Cortex of kidney (tissue), 1 donor: ENCODE measurements at places on chromosomes 4 and X.

- no peak for DNase-seq
These were observed 3.9 kb upstream of the PDLIM5 start for GRCh38 chr4:94447754-94448411.

GRCh38 chrX:110218591-110218990 is 99.3 kb downstream of the AMMECR1 start:
- no peak for DNase-seq

GRCh38 chr4:158811704-158812103 is 42.9 kb downstream of the FNIP2 start:
- DNase-seq = no peak

DNA sequence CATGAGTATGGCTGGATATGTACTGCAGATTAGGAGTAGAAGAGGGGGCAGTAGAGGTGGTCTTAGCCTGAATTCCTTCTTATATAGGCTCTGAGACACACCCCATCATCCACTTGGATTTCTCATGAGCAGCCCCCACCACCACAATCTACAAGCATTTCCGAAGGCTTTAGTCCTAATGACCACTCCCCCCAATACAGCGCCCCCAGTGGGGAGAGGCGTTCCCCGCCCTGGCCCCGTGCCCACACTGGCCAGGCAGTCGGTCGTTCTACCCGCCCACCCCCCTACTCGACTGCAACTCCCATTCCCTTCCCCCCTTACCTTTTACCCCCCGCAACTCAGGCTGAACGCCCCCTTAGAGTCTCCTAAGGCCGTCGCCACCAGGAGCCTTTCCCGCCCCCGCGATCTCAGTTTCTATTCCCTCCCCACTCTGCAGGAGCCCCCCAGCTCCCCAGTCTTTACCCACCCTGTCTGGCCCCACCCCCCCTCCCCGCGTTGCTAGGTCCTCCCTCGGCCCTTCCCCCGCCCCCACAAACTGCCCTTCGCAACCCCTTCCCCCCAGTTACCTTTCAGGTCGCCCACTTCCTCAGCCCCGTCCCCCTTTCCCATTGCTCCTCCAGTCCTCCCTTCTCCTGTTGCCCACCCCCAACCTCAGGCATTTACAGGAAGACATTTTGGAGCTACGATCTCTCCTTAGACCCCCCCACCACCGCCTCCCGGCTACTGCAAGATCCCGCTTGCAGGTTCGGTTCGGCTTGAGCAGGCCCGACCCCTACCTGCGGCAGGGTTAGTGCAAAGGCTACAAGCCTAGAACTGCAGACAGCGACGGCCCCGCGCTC is 468 bp downstream of the ZMYM3 start:
- DNase-seq = no peak

- DNase-seq = no peak
These were observed 145.0 kb upstream of the AADAT start for GRCh38 chr4:170234800-170235199.

DNA sequence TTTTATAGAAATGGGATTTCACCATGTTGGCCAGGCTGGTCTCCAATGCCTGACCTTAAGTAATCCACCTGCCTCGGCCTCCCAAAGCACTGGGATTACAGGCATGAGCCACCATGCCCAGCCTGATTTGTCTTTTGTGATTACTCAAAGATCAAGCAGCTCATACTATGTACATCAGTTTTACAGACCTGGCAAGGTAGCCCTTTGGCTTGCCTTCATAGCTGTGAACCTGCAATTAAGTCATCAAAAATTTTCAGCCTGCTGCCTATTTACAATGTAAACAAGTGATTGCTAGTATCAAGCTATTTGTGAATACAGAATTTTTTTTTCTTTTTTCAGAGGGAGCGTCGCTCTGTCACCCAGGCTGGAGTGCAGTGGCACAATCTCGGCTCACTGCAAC is 46.2 kb downstream of the GSX2 start:
- no peak for DNase-seq

DNA sequence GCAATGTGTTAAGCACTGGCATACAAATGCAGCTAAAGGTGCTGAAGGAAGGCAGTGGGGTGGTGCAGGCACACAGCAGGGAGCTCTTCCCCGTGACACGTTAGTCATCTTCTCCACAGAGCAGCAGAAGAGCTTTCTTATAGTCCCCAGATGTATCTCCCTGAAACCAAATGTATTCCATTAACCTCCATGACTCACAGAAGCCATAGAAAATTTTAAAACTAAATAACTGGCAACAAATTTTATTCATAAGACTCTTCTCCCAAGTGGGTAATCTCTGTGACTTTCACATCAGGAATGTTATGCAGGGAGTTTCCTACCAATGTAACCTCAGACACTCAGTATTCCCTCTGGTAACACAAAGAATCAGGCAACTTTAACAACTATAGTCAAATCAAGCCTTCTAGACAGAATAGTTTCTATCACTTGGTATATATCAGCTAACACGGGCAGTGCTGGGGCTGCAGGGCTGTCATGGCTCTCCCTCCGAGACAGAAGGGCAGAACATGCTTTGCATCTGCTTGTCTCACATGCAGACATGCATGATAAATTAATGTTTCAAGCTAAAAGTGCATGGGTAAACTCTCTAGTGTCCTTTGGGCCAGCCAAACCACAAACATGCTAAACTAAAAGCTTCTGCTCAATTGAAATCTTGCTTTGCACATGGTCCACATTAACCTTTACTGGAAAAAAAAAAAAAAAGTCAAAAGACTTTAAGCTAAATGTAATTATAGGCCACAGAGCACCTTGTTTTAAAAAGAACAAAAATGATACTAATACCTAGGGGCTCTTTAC is 28.2 kb downstream of the ANXA5 start:
- DNase-seq = no peak

GRCh38 chr4:112120021-112120420 is 25.2 kb upstream of the FAM241A start:
- no peak for DNase-seq

- DNase-seq = no peak
These were observed 37.1 kb downstream of the TRIM2 start for GRCh38 chr4:153241295-153241694.

GRCh38 chr4:173522160-173522950 is 7.7 kb downstream of the HAND2 start:
- no peak for DNase-seq

- DNase-seq = no peak
These were observed 3.9 kb upstream of the ARHGEF38 start for GRCh38 chr4:105548483-105548882.

DNA sequence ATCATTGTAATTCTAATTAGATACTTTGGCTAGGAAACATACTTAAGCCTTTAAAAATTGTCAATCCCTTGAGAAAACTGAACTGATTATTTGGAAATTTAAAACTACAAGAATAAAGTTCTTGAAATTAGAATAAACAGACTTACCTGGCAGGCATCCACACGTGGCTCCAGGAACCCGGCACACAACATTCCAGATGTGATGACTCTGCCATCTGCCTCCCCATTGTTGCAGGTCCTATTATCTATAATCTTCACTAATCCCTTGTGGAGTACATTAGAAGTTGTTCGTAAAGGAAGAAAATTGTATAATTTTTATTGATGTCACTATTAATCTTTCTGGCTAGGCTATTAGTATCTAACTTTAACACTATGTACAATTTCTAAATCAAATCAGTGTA is 16.2 kb upstream of the GNRHR start:
- DNase-seq = no peak

DNA sequence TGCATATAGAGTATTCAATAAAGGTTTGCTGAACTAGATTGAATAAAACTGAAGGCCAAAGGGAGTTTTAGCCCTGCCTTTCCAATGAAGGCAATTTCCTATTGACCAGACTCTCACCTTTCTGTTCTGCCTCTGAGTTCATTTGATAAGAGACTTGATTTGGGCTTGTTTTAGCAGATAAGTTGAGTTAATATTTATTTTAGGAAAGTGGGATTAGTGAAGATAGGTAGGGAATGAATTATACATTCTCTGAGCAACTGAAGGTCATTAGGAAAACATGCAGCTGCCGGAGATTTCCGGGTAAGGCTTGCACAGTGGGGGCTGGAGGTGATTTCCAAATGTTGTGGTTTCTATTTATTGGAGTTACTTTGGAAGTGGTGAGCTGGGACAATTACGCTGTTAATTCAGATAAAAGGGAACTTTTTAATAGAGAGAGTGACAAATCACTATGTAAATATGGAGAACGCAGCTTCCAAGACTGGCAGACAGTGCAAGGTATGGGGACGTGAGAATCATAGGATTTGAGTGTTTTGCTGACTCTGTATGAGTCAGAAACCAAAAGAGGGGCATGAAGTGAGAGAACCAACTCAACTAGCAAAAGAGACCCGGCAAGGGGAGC is 553.6 kb upstream of the BOD1L1 start:
- DNase-seq = no peak

DNA sequence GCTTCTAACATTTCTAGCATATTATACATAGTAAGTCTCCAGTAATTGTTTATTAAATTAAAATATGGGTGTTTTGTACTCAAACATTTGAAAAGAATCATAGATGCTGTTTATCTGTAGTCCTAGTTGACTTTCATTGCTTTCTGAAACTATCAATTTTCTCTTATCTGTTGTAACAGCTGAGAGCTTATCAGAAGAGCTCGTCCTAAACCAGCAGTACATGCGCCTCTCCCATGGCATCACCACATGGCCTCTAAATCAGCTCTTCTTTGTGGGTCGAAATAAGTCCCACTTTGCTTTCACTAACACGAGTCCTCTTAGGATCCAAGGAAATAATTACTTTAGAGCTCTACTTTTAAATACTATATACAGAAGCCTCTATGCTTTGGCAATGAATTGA is 55.1 kb downstream of the PPP3CA start:
- DNase-seq = no peak

DNA sequence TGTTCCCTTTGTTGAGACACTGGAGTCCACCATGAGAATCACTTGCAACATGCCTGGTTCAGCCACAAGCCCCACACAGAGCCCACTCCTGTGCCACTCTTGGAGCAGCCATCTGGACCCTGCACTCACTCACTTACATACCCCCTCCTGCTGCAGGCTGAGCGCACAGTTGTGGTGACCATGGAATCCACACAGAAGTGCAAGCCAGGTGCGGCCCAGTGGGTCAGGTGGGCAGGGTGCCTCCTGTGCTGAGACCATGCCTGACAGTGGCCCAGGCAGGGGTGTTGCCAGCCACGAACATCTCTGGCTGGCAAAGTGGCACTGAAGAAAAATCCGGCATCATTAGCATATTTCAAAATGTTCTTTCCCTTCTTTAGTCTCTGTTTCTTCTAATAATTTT is 17.4 kb upstream of the CXorf51A start:
- no peak for DNase-seq

- DNase-seq = no peak
These were observed 740.7 kb upstream of the SLIT2 start for GRCh38 chr4:19510993-19511392.

GRCh38 chr4:172927096-172927814 is 241.4 kb upstream of the GALNT7 start:
- DNase-seq = no peak

GRCh38 chrX:86348669-86349068 is 200.4 kb downstream of the DACH2 start:
- DNase-seq = no peak

- no peak for DNase-seq
These were observed 24.0 kb downstream of the RBMX start for GRCh38 chrX:136856551-136856950.

GRCh38 chr4:36651253-36651652 is 369.8 kb downstream of the DTHD1 start:
- DNase-seq = no peak

- no peak for DNase-seq
These were observed 159.0 kb downstream of the CHIC2 start for GRCh38 chr4:53905276-53905940.

GRCh38 chr4:95507147-95507546 is 41.6 kb downstream of the UNC5C start:
- DNase-seq = no peak

DNA sequence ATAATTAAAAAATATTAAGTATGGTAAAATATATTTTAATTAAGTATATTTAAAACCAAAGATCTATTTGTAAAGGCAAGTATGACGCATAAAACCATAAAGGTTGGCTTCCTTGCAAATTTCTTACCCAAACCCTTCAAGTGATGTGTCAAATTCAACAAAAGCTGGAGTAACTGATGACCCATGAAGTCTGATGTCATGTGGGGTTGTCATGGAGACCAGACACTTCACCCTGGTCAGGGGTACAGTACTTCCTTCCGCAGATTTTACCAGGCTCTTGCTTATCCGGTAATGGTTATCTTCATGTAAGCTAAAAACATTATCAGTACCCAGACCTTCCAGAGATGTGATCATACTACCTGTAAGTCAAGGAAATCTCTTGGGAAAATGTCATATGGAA is 170.1 kb downstream of the WDFY3 start:
- no peak for DNase-seq

GRCh38 chrX:38236901-38237615 is 16.4 kb upstream of the SRPX start:
- DNase-seq = no peak

DNA sequence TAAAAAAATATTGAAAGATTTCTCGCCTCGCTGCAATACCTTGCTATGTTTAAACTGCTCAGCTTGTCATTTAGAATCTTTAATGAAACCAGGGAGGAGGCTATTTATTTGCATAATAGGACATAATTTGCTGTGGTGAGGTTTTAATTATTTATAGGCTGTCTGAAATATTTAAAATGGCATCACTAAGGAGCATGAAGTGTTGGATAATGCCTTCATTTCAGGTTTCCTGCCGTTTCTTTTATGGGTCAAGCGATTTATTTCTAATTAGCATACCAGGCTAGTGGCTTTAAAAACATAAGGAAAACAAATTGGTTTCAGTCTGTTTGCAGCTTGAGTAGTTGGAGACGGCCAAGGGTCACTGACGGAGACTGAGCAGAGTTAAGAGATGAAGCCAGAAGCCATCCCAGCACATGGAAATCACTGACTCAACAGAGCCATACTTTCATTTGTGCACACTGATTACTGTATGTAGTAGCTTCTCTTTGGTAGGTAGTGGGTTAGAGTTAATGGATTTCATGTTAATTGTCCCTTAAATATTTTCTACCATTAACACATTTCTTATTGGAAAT is 1962.4 kb upstream of the TENM3 start:
- DNase-seq = no peak

- no peak for DNase-seq
These were observed 37.0 kb upstream of the CT83 start for GRCh38 chrX:116499780-116500179.

- DNase-seq = no peak
These were observed 318.4 kb downstream of the PPP3CA start for GRCh38 chr4:101028886-101029285.

DNA sequence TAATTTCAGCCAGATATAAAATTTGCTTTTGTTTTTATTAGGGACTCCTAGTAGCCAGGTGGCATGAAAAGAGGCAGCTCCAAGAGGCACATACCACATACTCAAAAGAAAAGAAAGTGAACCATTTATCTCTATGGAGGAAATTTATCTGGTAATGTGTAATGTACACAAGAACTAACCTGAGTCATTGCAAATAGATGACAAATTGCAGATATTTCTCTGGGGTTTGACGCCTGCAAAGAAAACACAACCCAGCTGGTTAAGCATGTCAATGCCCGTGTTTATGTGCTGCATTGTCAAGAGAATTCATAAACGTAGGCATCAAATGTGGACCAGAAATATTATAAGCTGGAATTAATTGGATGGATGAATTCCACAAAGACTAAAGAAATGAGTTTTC is 46.9 kb upstream of the PHKA2 start:
- no peak for DNase-seq

GRCh38 chrX:115493015-115493414 is 68.0 kb upstream of the PLS3 start:
- DNase-seq = no peak

- no peak for DNase-seq
These were observed 255.8 kb upstream of the GPRIN3 start for GRCh38 chr4:89563431-89563830.
